ENCODE measurements at places on chromosomes 7 and 10. TPM values are rescaled to one million over a fixed set of nuclear protein-coding genes. Genes with fewer than 3 reads are reported as not detected.

Gene DEPP1
- total RNA-seq, result 0.23 TPM

Gene RASSF4
- 3.0 TPM for total RNA-seq

GRCh38 chr10:58320351-58321049 is 14.3 kb upstream of the UBE2D1 start:
- no peak for DNase-seq
- no peak overlapping the region for H3K4me3 ChIP-seq

- no peak for DNase-seq
- H3K27ac ChIP-seq, result no peak overlapping the region
- H3K27me3 ChIP-seq, result peaks cover 13% of the 10 kb centered on the region
- H3K36me3 ChIP-seq, result no peaks in the 10 kb centered on the region
- H3K4me3 ChIP-seq, result no peak overlapping the region
These were observed 579.7 kb downstream of the SUGCT start for GRCh38 chr7:40714363-40715052.

DNA sequence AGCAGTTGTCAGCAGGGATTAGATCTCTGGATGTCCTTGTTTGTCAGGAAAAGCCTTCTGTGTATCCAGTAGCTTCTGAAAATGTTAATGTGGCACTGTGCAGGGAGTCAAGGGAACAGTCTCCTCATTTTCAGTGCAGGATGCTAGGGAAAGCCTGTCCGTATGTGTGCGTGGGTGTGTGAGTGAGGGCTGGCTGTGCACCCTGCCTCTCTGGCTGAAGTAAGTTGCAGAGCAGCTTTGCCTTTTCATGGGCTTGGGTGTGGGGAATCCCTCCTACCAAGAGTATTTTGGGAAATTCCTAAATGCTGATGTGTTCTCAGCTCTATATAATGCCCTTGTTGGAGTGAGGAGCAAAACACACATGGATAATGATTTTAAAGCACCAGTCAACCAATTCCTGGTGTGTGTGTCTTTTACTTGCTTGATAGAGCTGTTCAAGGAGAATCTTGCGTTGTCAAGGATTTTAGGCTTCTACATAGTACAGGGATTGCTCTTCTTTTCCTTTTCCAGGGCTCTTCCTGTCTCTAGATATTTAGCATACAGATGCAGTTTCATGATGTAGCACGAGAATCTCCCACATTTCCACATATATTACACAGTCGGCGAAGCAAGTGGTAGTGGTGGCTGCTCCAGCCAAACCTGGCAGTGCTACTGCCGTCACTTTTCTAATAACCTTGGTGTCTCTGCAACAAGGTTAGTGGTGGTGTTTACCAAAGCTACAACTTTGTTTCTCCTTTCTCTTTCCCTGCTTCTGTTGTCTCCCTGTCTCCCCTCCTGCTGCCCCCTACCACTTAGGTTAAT is 92.8 kb downstream of the MCU start:
- peaks cover 7% of the 10 kb centered on the region for H3K4me1 ChIP-seq
- no peak overlapping the region for H3K27ac ChIP-seq
- H3K27me3 ChIP-seq, result no peaks in the 10 kb centered on the region
- no peak overlapping the region for H3K4me3 ChIP-seq
- DNase-seq, result no peak

- no peak for DNase-seq
- H3K27me3 ChIP-seq, result no peaks in the 10 kb centered on the region
- H3K4me1 ChIP-seq, result no peaks in the 10 kb centered on the region
- no peak overlapping the region for H3K27ac ChIP-seq
- H3K36me3 ChIP-seq, result no peaks in the 10 kb centered on the region
These were observed 109.8 kb downstream of the INPP5A start for GRCh38 chr10:132647424-132647823.

DNA sequence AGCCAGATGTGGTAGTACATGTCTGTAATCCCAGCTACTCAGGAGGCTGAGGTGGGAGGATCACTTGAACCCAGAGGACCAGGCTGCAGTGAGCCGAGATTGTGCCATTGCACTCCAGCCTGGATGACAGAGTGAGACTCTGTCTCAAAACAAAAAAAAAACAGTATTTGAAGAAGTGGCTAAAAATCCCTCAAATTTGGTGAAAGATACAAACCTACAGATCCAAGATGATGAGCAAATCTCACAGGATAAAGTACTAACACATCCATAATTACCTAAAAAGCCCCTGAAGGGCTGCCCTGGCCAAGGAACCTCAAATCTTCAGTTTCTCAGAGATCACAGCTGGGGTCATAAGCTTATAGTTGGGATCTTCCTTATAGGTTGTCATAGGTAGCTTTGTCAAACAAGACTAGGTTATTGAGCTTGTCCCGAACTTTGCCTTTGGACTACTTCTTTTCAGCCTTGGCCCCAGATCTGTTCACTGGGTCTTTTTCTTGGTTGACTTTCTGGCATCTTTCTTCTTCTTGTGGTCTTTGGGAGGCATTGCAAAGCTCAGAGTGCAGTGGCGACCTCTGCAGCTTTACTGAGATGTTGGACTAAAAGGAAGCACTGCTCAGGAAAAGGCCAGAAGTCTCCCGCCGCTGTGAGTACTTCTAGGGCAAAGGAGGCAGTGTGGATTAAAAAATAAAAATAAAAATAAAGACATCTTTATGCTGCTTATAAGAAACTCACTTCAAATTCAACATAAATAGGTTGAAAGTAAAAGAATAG is 28.6 kb upstream of the SAR1A start:
- no peaks in the 10 kb centered on the region for H3K27me3 ChIP-seq
- peaks cover 23% of the 10 kb centered on the region for H3K4me1 ChIP-seq
- no peak overlapping the region for H3K4me3 ChIP-seq
- H3K36me3 ChIP-seq, result peaks cover 25% of the 10 kb centered on the region
- no peak overlapping the region for H3K27ac ChIP-seq

- no peaks in the 10 kb centered on the region for H3K4me1 ChIP-seq
- no peak for DNase-seq
- H3K4me3 ChIP-seq, result no peak overlapping the region
- no peak overlapping the region for H3K27ac ChIP-seq
These were observed 848.4 kb downstream of the GATA3 start for GRCh38 chr10:8902926-8903325.

DNA sequence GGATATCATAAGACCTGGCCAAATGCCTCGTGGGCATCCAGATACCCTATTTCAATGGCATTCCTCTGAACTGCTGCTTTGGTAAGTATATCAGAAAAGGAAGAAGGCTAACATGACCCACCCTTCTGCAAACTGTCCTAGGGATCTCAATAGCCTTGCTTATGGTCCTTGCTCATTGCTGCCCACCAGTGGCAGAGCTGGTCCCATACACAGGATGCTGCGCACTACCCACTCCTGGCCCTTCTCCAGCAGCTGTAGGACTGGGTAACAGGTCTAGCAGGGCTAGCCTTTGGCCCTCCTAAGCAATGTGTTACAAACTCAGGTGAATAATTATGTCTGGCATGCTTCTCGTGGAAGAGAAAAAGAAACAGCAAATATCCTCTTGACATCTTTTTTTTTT is 72.5 kb downstream of the C10orf90 start:
- H3K36me3 ChIP-seq, result no peaks in the 10 kb centered on the region
- H3K4me3 ChIP-seq, result no peak overlapping the region
- no peaks in the 10 kb centered on the region for H3K4me1 ChIP-seq
- no peak for DNase-seq
- H3K27me3 ChIP-seq, result peaks cover 1% of the 10 kb centered on the region
- no peak overlapping the region for H3K27ac ChIP-seq

- H3K4me1 ChIP-seq, result no peaks in the 10 kb centered on the region
- no peaks in the 10 kb centered on the region for H3K36me3 ChIP-seq
- H3K27me3 ChIP-seq, result peaks cover 7% of the 10 kb centered on the region
- DNase-seq, result no peak
- H3K27ac ChIP-seq, result no peak overlapping the region
- H3K4me3 ChIP-seq, result no peak overlapping the region
These were observed 90.7 kb downstream of the UNCX start for GRCh38 chr7:1323178-1324027.

DNA sequence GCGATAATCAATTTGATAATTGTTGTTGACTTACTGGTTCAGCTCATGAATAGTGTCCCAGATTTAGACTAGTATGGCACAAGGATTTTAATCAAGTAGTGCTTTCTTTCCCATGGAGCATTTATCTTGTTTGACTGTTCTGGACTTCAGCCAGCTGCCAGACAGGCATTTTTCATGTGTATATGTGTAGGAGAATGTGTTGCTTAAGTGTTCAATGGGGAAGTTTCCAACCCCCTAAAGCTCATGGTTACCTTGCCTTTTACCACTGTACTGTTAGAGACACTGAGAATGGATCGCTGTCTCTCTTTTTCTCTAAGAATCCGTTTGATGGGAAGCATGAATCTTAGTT is 103.9 kb downstream of the LRRC4 start:
- H3K4me1 ChIP-seq, result peaks cover 2% of the 10 kb centered on the region
- no peak overlapping the region for H3K27ac ChIP-seq
- DNase-seq, result no peak
- H3K27me3 ChIP-seq, result no peaks in the 10 kb centered on the region

GRCh38 chr10:97408496-97408992 is 7.4 kb upstream of the RRP12 start:
- H3K27ac ChIP-seq, result no peak overlapping the region
- no peaks in the 10 kb centered on the region for H3K27me3 ChIP-seq
- peaks cover 18% of the 10 kb centered on the region for H3K4me1 ChIP-seq
- no peak overlapping the region for H3K4me3 ChIP-seq
- no peak for DNase-seq

Data from activated naive CD8-positive, alpha-beta T cell treated with anti-CD3 and anti-CD28 coated beads, Interleukin-2, amount 10 ng/mL, durations not matched to agents 7 days and 5 days (primary cell).